ENCODE measurements at places on chromosomes 12 and 14. TPM values are rescaled to one million over a fixed set of nuclear protein-coding genes. Genes with fewer than 3 reads are reported as not detected.

GRCh38 chr12:32921397-32921796 is 24.8 kb upstream of the PKP2 start:
- DNase-seq = no peak

- no peak for DNase-seq
These were observed 245.5 kb downstream of the ATP23 start for GRCh38 chr12:58186914-58187313.

GRCh38 chr12:131147894-131148293 is 194.2 kb downstream of the ADGRD1 start:
- no peak for DNase-seq

The SOAT2 gene
- 0.54 TPM for total RNA-seq

DNA sequence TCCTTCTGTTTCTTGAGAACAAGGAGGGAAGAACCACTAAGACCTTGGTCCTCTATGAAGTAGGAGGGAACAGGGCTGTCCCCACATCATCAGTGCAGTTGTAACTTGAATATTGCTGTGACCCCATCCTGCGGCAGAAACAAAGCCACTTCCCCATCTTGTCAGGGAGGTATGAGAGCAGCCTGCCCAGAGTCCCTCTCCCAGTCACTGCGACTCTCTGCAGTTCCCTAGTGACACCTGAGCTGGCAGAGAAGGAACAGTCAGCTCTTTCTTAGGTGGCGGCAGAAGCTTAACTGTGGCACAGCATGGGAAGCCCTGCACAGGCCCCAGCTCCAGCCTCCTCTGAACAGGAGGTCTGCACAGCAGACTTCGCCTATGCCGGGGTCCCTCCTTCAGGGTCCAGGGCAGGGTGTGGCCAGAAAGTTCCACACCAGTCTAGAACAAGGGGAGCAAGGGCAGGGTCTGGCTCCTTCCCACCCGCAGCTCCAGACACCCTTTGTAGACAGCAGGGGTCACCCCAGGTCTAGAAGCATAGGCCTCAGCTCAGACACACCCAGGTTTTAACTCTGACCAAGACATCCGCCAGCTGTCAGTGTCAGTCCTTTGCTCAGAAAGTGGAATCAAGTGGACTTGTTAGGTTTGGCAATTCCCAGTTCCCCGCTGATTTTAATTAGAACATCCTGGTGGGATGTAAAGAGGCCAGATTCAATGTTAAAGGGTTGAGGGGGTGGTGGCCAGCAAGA is 36.8 kb downstream of the DEGS2 start:
- DNase-seq = no peak

GRCh38 chr12:131204416-131205274 is 250.9 kb downstream of the ADGRD1 start:
- no peak for DNase-seq

DNA sequence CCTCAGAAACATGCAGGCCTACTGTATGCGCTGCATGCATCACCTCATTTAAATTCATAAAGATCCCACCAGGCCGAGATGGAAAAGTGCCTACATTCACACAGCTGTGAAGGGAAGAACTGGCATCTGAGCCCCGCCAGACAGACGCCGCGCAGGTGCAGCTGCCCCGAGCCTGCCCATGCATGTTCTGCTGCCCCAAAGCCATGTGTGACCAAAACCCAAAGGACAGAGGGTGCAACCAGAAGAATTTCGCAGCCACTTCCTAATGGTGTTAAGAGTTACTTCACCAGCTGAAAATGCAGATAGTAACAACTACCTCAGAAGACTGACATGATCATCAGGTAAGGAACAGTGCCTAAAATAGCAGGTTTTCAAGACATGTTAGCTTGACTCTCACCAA is 13.5 kb upstream of the KRT8 start:
- DNase-seq = no peak

- no peak for DNase-seq
These were observed 836.1 kb downstream of the GALC start for GRCh38 chr14:87156878-87157277.

- no peak for DNase-seq
These were observed 19.3 kb downstream of the CGRRF1 start for GRCh38 chr14:54528973-54529372.

The PPP4R4 gene
- 2.0 TPM for total RNA-seq

DNA sequence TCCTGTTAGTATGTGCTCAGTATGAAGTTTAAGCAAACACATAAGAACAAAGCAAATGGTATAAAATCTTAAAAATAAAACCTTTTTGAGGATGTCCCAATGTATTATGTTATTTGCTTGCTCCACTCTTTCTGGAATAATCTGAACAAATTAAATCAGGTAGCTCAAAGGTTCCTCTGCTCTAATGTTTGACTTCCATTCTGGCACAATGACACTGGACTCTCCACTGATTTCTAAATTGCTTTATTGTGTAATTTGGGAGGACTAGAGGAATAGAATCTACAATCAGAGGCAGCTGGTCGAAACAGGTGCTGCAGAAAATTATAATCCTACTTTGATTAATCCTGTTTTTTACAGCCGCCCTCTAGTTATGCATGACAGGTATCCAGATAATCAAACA is 523.7 kb upstream of the FOXG1 start:
- DNase-seq = no peak

DNA sequence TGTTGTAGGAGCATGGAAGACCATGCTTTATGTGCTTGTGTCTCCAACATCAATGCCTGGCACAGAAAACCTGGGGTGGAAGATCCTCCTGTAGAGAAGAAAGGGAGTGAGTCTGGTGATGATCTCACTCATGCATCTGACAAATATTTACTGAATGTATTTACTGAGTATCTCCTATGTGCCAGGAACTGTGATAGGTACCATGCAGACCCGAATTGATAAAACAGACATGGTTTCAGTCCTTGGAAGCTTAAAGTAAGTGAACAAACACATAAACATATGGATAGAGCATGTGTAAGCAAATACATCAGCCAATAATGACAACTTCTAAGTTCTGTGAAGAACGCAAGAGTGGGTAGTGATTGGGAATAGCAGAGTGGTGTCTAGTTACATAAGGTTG is 117.0 kb upstream of the CCDC198 start:
- no peak for DNase-seq

The CD163 gene
- 0.81 TPM for total RNA-seq

GRCh38 chr12:107759410-107759809 is 1.5 kb downstream of the PRDM4 start:
- no peak for DNase-seq

DNA sequence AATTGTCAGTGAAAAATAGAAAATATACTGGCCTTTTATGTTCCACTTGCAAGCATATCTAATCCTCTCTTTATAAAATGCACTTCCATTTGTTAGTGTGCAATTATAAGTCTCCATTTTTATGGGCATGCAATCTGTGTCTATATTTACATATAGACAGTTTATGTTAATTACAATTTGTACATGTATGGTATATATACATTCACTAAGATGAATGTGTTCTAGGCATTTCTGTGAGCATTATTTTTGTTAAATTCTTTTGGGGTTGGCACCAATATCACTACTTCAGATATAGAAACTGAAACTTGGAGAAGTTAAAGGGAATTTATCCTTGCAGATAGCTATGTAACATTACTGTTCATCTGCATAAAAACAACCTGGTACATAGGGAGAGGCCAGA is 470.8 kb upstream of the LMO3 start:
- DNase-seq = no peak

- DNase-seq = no peak
These were observed 54.9 kb downstream of the TRMT5 start for GRCh38 chr14:60926002-60926401.
